ENCODE measurements at places on chromosomes 2 and 18.

DNA sequence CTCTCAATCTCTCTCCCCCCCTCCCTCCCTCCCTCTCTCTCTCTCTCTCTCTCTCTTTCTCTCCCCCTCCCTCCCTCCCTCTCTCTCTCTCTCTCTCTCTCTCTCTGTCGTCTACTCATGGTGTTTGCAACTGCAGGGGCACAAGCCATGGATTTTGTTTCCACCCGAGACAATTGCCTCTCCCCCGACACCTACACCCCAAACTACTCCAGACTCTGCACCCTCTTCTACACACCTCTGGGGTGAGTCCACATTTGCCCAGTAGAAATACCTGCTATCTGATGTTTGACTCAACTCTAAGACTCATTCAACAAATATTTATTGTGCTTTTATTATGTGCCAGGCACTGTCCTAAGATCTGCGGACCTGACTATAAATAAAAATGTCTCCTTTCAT, 93.7 kb downstream of the TMEM17 start:
- DNase-seq = no peak

DNA sequence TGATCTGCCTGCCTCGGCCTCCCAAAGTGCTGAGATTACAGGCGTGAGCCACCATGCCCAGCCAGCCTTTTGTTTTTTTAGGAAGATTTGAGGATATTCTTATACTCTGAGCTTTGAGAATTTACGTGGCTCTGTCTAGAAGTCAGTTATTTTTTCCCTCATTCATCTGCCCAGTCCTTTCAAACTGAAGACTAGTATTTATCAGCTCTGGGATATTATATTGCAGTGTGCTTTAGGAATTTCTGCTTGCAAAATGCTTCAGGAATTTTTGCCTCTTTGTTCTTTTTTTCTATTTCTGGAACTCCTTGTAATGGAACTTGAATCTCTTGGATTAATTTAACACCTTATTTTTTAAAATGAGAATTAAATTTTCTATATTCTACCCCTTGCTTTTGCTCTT, 22.6 kb downstream of the ACSL3 start:
- no peak for DNase-seq

DNA sequence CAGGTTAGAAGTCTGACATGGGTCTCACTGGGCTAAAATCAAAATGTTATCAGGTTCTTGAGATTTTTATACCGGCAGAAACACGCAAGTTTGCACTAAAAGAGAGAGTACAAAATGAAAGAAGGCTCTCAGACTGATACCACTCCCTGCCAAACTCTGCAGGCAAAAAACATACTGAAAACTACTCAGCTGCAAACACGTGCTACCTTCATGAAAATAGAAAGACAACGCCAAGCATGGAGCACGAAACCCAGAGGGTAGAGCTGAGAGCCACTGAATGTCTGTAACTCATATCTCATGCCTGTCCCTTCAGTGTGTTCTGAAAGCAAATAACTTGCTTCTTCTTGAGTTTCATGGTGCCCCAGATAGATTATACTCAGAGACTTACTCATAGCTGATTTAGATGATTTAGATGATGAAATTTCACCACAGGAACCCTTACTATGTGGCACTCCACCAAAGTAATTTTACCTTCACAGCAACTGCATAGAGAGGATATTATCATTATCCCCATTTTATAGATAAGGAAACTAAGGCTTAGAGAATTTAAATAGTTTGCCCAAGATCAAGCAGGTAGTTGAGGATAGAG, 313.0 kb upstream of the SLC39A10 start:
- no peak for DNase-seq

- no peak for DNase-seq
Measured at GRCh38 chr2:168478206-168478605, 22.1 kb downstream of the CERS6 start.

Measured in progenitor cell of endocrine pancreas (in vitro differentiated cells).